ENCODE measurements at places on chromosomes 1 and 21.
A peak's percentile ranks its signal among the peaks of the same experiment; 100 is the strongest.

DNA sequence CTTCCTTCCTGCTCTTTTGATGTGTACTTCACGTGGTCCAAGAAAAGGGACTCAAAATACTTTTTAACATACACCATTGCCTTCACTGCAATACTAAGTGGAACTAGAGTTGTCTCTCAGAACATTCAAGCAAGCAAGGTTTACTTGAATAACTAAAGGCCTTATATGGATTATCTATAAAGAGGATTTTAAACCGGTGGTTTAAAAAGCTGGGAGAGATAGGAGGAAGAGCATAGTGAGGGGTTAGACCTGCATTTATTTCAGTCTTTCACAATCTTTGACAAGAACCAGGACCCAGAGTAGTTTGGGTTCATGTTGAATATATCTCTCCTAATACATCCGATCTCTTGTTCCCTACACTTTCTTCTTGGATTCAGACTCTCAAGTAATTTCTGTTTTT lies 6.9 kb downstream of the S1PR1 start:
- DNase-seq = no peak

DNA sequence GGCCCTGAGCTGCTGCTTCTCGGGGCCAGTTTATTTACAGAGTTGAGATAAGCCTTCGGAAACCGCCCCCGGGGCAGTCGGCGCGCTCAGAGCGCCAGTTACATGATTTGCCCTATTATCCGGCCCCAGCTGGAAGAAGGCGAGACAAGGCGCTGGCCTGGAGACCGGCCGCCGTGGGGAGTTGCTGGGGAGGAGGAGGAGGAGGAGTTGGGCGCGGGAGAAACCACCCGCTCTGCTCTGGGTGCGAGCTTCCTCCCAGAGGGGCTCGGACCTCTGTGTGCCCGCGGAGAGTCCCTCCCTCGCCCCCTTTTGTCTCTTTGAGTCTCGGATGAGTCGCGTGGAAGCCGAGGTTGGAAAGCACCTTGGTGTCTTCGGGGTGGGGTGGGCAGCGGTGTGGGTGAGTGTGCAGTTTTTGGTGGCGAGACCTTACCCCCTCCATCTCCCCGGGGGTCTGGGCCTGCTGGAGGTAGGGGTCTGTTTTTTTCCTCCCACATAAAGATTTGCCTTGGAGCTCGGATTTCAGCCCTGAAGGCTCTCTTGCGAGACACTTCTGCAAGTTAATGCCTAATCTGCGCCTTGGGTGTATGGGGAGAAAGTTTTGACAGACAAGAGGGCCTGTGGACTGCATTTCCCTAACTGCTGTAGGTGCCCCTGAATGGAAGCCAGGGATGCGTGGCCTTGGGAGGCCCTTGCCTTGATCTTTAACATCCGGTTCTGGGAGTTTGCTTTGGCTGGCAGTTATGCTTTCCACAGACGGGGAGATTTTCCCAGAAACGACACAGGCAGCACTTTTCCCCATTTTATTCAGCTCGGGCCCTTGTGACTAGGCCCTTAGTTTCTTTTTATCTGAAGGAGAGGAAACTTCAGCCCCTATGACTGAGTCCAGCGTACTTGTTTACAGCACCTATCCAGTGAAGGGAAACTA lies 80.0 kb downstream of the NDUFS5 start:
- DNase-seq = peak; percentile 55

- DNase-seq = no peak
Observed at GRCh38 chr1:119006406-119007279, 18.5 kb upstream of the TBX15 start.

- DNase-seq = no peak
Observed at GRCh38 chr21:36403713-36404112, 18.5 kb downstream of the CHAF1B start.

GRCh38 chr1:230271300-230272035 lies 154.7 kb downstream of the PGBD5 start:
- no peak for DNase-seq

DNA sequence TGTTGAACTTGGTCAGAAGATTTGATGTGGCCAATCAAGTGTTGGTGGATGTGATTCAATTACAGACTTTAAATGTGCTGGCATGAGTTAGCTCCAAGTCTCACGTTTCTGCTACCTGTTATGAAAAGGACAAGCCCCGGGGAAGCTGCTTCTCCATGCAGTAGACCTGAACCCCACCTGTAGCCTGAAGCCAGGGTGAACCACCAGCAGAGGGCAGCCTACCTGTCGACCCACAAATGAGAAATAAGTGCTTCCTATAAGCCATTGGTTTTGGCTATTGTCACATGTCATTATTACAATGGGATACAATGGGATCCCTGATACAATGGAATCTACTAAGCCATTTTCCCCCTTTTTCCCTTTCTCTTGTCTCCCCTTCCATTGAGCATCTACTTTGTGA lies 230.2 kb downstream of the PRDM2 start:
- DNase-seq = no peak

GRCh38 chr1:13801232-13801631 lies 101.2 kb downstream of the PRDM2 start:
- peak; percentile 32 for DNase-seq

DNA sequence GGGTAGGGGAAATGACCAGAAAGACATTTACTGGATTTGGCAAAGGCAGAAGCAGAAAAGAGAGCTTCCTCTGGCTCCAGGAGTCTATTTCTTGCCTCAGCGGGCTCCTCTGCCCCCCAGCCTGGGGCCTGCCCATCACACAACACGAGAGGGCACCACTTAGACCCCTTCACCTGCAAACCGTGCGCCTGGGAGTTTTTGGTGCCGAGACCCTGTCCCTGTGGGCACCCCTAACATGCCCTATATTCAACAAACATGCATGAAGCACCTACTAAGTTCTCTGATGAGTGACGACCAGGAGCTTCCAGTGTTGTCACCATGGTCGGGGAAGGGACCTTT lies 18.8 kb downstream of the IL6R start:
- DNase-seq = no peak

DNA sequence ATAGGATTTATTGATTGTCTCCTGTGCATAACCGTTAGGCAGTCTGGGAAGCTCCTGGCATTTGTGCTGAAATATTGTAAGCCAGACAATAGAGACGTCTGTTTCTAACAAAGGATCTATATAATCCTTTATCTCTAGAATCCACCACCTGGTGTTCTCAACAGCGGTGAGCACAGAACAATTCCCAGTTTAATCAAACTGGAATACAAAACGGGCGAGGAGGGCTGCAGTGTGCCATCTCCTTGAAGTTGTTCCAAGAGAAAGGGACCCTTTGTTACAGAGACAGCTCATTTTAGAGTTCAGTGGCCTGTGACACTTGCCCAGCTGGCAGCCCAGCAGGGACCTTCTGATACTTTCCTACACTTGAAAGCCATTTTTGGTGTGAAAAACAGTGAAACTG lies 162.8 kb upstream of the IVNS1ABP start:
- no peak for DNase-seq

- DNase-seq = no peak
Observed at GRCh38 chr1:173362543-173362942, 114.6 kb upstream of the PRDX6 start.

- DNase-seq = no peak
Observed at GRCh38 chr1:210222340-210223006, 10.1 kb upstream of the SERTAD4 start.

DNA sequence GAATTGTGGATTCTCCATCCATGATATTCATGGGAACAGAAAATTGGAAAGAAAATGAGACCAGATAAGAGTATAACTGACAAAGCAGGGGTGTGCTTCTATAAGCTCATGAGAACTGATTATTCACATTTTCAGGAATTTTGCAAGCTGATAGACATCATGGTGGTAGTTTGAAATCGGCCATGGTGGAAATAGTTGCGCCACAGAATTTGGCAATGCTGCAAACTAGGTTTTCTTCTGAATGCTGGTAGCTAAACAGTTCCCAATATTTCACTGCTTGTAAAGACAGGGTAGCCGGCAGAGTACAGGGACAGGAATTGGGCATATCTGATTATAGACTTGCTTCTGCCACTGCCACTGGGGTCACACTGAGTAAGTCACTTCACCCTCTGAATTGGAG lies 151.1 kb downstream of the PLXNA2 start:
- DNase-seq = no peak

GRCh38 chr1:243727503-243728203 lies 122.4 kb downstream of the AKT3 start:
- DNase-seq = no peak

DNA sequence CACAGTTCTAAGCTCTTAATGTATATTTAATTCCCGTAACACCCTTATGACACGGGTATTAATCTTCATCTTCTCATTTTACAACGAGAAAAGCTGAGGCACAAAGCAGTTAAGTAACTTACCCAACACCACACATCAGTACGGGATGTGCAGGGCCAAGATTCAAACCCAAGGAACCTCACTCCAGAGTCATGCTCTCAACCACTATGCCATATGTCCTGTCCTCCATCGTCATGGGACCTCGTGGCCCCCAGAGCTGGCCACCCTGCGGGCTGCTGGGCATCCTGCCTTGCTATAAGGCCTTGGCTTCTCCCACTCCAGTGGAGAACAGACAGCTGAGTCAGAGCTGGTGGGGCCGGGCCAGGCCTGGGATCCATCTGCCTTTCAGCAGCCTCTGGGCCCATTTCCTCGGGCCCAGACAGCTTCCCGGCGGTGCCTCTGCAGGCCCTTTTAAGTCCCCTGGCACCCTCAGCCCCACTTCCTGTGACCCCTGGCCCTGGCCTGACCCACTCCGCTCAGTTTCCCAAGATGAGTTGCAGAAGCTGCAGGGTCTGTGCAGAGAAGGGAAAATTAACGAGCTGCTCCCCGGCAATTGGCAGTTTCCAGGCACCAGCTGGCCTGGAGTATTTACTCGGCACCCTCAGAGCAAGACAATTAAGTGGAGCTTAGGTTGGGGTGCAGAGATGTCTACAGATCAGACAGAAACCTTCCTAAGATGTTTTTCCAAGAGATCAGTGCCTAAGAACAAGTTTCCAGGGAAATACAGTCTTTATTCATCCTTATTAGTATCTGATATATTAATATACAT lies 98.2 kb downstream of the EPHB2 start:
- DNase-seq = peak; percentile 90

DNA sequence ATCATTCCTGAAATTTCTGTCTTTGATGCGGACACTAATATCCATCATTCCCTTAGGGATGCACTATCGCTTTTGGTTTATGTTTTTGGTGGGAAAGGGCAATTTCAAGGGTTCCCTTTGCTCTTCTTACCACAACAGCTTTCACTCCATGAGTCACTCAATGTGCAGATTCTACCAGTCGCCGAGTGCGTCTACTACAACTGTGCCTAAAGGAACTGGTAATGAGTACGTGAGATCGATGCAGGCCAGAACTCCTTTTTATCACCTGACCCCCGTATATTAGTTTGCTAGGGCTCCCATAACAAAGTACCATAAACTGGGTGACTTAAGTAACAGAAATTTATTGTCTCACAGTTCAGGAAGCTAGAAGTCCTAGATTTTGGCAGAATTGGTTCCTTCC lies 27.5 kb upstream of the TMEM54 start:
- no peak for DNase-seq

DNA sequence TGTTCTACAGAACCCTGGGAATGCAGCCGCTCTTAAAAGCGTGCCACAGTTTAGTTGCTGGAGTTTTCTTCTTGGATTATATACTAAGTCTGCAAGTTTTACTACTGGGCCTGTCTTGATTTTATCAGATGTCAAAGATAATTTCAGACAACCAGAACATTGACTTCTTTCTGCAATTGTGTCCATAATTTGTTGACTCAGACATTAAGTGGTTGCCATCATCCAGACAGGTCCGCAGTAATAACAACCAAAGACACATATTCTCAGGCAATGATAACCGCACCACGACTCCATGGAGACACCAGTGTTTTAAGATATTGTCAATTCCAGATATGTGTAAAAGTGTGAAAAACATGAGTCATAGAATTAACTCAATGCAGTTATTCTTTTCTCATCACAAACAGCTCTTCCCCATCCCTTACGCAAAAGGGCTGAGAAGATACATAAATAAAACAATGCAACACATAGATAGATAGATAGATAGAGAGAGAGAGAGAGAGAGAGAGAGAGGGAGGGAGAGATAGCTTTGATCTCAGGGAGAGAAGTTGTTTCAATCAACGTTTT lies 90.4 kb upstream of the FMN2 start:
- no peak for DNase-seq

GRCh38 chr1:42767510-42768000 lies 506 bp downstream of the C1orf50 start:
- DNase-seq = no peak

GRCh38 chr1:66919063-66919462 lies 5.6 kb downstream of the DNAI4 start:
- no peak for DNase-seq

DNA sequence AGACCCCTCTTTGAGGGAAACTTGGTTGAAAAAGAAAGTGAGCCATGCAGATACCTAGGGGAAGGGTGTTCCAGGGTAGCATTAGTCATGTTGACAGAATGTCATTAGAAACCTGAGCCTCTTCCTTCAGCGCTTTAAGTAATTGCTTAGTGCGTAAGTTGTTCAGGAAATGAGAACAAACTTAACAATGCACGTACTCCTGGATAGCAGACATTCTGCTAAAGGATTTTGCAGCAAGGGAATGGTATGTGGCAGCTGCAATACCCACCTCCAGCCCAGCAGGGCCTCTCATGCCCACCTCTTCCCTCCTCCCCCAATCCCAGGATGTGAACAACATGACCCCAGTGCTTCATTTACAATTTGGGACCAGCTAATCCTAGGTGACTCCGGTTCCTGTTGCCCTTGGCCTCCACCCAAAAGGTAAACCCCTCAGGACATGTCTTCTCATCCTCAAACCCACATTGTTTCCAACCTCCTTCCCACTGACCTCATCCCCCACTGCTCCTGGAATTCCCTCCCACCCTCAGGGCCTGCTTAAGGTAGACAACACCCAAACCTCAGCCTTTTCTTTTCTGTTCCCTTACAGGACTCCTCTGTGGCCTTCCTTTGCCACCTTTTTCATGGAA lies 98.0 kb upstream of the BCAR3 start:
- DNase-seq = no peak

DNA sequence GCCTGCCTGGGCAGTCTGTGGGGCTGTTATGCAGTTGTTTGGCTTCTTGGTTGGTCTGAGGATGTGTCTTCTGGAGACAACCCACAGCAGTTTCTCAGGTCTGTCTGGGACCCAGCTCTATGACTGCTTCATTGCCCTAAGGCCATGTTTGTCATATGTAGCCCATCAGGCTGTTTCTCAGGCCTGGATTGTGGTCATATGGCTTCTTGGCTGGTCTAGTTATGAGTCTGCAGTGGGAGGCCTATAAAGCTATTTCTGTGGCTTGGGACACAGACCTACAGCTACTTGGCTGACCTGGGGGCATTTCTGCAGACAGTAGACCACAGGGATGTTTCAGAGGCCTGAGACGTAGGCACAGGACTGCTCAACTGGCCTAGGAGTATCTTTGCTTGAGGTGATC lies 41.5 kb downstream of the CHIA start:
- DNase-seq = no peak

DNA sequence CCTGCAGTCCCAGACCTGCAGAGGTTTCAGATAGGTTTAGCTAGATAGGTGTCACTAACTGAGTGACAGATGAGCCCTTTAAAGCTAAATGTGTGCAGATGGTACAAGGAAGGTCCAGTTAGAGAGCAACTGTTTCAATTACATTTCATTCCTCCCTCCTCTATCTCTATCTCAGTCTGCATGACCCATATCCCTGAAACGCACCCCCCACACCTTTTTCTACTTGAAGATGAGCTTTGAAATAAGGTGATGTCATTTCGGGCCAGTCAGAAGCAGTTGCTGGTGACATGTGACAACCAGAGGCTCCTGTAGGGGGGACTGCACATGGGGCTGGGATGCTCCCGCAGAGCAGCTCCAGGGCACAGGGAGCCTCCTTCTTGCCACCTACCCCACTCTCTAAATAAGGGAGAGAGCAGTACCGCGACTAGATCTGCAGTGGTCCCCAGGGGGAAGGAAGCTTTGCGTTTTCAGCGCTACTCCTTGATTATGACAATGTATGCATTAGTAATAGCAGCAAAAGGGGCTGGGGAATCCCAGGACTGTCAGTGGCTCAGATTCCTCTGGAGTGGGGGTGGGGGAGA lies 4.3 kb downstream of the ATP8B2 start:
- DNase-seq = no peak

Measured in fibroblast of the aortic adventitia (primary cell).